ENCODE measurements at places on chromosomes 7 and 10. TPM values are rescaled to one million over a fixed set of nuclear protein-coding genes. Genes with fewer than 3 reads are reported as not detected.

Gene DMTF1
- 23.7 TPM for polyA plus RNA-seq

Gene EBF3
- polyA plus RNA-seq = 8.5 TPM

Gene FAM25A
- not detected for polyA plus RNA-seq

Gene OR2A42
- 0.20 TPM for polyA plus RNA-seq

Gene FAM24B
- 1.2 TPM for polyA plus RNA-seq

Gene IGF2BP3
- polyA plus RNA-seq = 0.02 TPM

Gene MAGI2
- polyA plus RNA-seq = 3.2 TPM

Gene ADAM22
- 0.57 TPM for polyA plus RNA-seq

Gene GRM3
- 0.05 TPM for polyA plus RNA-seq

Gene ZNF25
- polyA plus RNA-seq = 8.0 TPM

Gene RBP3
- not detected for polyA plus RNA-seq

Gene PDE6C
- not detected for polyA plus RNA-seq

Gene SPDYE5
- polyA plus RNA-seq = not detected

Gene GRM8
- 0.09 TPM for polyA plus RNA-seq

Gene SUN3
- polyA plus RNA-seq = not detected

Gene C7orf57
- polyA plus RNA-seq = not detected

Gene HTR5A
- not detected for polyA plus RNA-seq

Gene PRKAR2B
- polyA plus RNA-seq = 32.3 TPM

Gene MUC12
- 0.63 TPM for polyA plus RNA-seq

Gene SEMA3E
- 0.02 TPM for polyA plus RNA-seq

Data from right cardiac atrium (tissue), 5 donors.